ENCODE measurements at places on chromosomes 7 and 10. TPM values are rescaled to one million over a fixed set of nuclear protein-coding genes. Genes with fewer than 3 reads are reported as not detected.

ANKRD30A gene
- total RNA-seq: not detected

DNTT gene
- not detected for total RNA-seq

DNAJB9 gene
- total RNA-seq: 20.9 TPM

CHAT gene
- not detected for total RNA-seq

DEPP1 gene
- 15.0 TPM for total RNA-seq

FKBP14 gene
- total RNA-seq: 10.7 TPM

DNA sequence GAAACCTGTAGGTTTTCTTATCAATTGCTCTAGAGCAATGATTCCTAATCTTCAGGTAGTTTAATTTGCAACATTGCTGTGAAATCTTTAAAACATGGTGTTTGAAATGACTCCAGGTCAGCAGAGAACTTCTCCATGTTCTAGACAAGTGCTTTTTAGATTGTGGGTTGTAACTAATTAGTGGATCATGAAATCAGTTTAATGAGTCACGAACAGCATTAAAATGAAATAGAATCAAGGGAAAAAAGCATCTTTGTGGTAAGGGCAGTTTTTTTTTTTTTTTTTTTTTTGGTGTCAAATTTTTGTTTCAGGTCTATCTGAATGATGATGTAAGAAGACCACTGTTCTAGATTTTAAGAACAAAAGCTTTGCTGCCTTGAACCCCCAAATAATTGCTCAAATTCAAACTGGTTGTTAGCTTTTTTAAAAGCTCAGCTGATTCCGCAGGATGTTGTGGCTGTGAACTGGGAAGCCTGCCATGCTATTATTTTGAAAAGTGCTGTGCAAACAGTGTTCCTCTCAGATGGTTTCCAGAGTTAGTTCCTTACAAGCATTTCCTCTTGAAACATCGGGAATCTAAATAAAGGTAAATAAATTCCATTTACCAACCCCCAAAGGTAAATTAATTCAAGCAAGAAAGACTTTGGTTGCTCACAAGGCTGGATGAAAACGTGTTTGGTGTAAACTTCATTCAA lies 13.1 kb upstream of the PDK4 start:
- no peaks in the 10 kb centered on the region for H3K36me3 ChIP-seq
- no peaks in the 10 kb centered on the region for H3K27me3 ChIP-seq
- no peak overlapping the region for H3K4me3 ChIP-seq
- no peak for DNase-seq
- H3K4me1 ChIP-seq: peaks cover 61% of the 10 kb centered on the region

DNA sequence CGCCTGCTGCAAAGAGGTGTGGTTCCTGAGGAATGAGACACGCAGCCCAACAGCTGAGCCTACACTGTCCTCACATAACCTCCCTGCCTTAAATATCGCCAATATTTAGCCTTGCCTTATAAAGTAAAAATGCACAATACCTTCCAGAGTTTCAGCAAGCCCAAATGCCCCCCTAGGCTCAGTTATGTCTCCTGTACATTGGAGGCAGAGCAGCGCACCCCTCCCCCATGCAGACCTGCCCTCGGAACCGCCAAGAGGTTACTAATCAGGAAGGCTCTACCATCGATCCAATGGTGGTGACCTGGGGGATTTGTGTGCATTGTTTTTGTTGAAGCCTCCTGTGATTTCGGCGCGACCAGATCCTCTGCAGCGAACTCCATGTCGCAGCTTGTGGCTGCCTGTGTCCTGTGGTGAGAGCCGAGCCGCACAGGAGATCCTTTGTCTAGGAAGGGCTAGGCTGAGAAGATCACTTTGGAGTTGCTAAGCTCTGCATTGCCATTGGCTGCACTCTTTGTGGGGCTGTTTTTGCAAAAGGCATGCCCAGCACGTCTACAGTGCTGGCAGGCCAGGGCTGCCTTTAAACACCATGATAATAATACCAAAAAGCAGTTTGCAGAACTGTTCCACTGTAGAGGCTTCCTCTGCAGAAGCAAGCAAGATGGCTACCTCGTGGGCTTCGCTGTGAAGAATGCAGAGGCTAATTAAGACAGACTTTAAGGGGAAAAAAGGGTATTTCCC lies 40.1 kb downstream of the TET1 start:
- H3K27me3 ChIP-seq: no peaks in the 10 kb centered on the region
- DNase-seq: peak; percentile 86
- H3K36me3 ChIP-seq: no peaks in the 10 kb centered on the region
- H3K27ac ChIP-seq: peak overlapping the region; percentile 56
- peaks cover 26% of the 10 kb centered on the region for H3K4me1 ChIP-seq

- DNase-seq: no peak
- no peak overlapping the region for H3K27ac ChIP-seq
- no peaks in the 10 kb centered on the region for H3K36me3 ChIP-seq
- no peak overlapping the region for H3K4me3 ChIP-seq
These were observed 1021.3 kb downstream of the XPNPEP1 start for GRCh38 chr10:108901781-108902618.

- peaks cover 27% of the 10 kb centered on the region for H3K36me3 ChIP-seq
- DNase-seq: peak; percentile 31
- H3K4me1 ChIP-seq: peaks cover 7% of the 10 kb centered on the region
- no peaks in the 10 kb centered on the region for H3K27me3 ChIP-seq
These were observed 137.0 kb downstream of the GRK5 start for GRCh38 chr10:119344381-119344780.

DNA sequence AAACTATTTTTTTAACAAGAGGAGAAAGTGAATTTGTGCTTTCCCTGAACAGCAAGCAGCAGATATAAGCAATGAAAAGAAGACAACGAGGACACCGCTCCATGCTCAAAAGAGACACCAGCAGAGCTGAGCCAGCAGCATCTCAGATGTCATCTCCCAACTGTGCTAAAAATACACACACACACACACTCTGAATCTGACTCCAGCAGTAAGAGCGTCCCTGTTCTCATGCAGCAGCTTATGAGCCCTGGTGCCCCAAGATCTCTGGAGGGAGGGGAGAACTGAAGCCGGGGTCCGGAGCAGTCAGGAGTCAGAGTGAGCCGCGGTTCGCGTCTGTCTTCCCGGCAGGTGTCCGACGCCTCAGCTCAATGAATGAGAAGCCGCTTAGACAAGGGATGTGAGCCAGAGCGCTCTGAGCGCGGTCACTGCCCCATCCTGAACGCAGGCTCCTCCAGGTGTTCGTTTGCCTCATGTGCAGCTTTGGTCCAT lies 49.2 kb downstream of the SVIL start:
- H3K36me3 ChIP-seq: no peaks in the 10 kb centered on the region
- H3K27me3 ChIP-seq: no peaks in the 10 kb centered on the region
- no peak overlapping the region for H3K4me3 ChIP-seq
- H3K4me1 ChIP-seq: no peaks in the 10 kb centered on the region

DNA sequence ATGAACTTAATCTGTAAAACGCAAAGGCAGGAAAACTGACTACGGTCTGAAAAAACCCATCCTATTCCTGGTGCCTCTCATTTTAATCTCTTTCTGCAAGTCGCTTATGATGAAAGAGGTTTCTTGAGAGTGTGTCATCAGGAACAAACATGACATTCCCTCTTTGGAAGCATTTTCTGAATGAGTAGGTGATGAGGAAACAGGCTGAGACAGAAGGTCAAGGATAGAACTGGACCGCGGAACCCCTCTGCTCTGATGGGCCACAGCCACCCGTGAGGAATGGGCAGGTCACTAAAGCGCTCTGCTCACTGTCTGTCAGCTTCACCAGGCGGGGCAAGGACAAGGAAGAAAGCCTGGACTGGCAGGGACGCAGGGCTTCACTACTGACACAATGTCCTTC lies 28.6 kb downstream of the BEND7 start:
- H3K27me3 ChIP-seq: no peaks in the 10 kb centered on the region
- H3K4me3 ChIP-seq: no peak overlapping the region
- no peaks in the 10 kb centered on the region for H3K36me3 ChIP-seq
- H3K27ac ChIP-seq: no peak overlapping the region

DNA sequence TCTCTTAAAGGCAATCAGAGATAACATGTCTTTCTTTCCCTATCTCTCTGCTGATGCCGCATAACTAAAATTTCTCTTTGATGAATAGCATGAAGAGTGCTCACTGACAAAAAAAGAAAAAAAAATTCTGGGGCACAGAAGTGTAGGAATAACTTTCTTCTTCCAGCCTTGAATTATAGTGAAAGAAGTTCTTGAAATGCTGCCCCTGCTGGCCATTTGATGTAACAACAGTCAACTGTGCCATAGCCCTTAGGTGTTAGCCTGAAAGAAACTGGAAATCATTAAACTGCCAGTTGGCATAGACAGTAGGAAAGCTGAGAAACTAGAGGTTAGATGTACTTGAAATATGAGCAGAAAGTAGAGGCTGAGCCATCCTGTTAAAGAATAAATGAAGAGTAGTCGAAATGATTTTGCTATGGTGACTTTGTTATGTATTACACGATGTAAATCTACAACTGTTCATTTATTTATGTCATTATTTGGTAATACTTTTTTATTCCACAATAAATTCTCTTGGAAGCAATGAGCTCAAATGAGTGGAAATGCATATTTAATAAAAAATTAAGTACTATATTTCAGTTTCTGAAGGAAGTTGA lies 48.3 kb upstream of the FAM171A1 start:
- no peak overlapping the region for H3K4me3 ChIP-seq
- no peaks in the 10 kb centered on the region for H3K4me1 ChIP-seq
- H3K36me3 ChIP-seq: no peaks in the 10 kb centered on the region

DNA sequence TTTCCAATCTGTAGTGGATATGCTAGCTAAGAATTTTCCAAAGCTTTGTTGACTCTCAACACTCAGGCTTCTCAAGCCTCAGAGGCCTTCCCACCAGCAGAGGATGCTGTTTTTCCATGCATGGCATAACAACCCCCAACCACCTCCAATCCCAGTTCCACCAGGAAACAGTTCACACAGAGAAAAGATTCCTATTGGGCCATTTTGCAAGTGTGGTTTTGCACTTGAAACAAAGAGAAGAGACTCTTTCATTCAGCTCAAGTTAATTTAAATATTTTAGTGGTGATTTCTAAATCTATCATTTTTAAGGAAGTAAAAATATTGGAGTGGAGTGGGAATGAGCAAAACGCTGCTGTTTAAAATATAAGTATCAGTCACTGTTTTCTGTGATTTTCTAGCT lies 105.6 kb upstream of the COL1A2 start:
- no peaks in the 10 kb centered on the region for H3K36me3 ChIP-seq
- H3K4me1 ChIP-seq: no peaks in the 10 kb centered on the region
- no peaks in the 10 kb centered on the region for H3K27me3 ChIP-seq

DNA sequence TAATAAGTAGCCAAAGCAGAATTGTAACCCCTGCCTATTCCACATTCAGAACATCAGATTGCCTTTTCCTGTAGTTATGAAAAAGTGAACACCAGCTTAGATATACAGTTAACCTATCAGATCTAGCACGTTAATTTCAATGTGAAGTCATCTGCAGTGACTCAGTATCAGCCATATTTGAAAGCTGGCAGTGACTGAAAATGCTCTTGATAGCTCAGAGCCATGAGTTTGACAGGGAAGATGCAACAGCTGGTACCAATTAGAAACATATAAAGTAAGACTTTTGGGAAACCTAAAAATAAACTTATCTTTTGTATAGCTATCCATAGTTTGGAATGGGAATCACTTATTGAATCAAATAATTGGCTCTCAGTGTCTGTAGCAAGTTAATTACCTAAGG lies 284.1 kb upstream of the NPSR1 start:
- no peaks in the 10 kb centered on the region for H3K36me3 ChIP-seq
- no peak overlapping the region for H3K4me3 ChIP-seq
- no peaks in the 10 kb centered on the region for H3K4me1 ChIP-seq
- H3K27ac ChIP-seq: no peak overlapping the region
- no peaks in the 10 kb centered on the region for H3K27me3 ChIP-seq

Data from spleen (tissue), 13 donors.